ENCODE measurements at places on chromosomes 12 and 14.

GRCh38 chr12:105229371-105229770 lies 6.6 kb downstream of the APPL2 start:
- DNase-seq, result no peak

GRCh38 chr14:85653029-85653428 lies 123.1 kb downstream of the FLRT2 start:
- DNase-seq, result no peak

GRCh38 chr14:104796687-104797081 lies 1.1 kb upstream of the AKT1 start:
- no peak for DNase-seq

GRCh38 chr14:100503251-100503650 lies 84.0 kb downstream of the BEGAIN start:
- no peak for DNase-seq

DNA sequence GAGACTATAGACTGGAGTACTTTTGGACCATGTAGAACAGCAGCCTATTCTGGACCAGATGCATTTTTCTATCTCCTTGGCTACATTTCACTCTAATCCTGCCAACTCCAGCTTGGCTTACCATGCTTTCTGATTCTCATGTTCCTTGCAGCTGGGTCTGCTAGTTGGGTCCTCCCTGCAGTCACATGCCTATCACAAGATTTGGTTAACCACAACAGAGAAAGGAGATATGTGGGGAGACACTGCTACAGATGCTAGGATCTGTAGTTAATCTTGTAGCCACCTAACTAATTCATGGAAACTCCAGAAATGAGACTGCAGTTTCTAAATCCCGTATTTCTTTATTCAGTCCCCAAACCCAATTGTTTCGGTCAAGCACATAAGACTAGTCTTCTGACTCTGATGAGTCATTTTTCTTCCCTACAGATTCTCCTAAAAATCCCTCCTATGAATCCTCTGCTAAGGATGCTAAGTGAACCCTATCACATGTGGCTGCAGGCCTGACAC lies 410.6 kb downstream of the DAD1 start:
- DNase-seq, result no peak

Data from activated T-cell treated with anti-CD3 and anti-CD28 coated beads for 24 hours (primary cell).